Stimulated activated CD8-positive, alpha-beta memory T cell treated with anti-CD3 and anti-CD28 coated beads, Interleukin-4, amount 100 ng/mL, for 4 hours (primary cell): ENCODE measurements at places on chromosomes 7 and 10.

DNA sequence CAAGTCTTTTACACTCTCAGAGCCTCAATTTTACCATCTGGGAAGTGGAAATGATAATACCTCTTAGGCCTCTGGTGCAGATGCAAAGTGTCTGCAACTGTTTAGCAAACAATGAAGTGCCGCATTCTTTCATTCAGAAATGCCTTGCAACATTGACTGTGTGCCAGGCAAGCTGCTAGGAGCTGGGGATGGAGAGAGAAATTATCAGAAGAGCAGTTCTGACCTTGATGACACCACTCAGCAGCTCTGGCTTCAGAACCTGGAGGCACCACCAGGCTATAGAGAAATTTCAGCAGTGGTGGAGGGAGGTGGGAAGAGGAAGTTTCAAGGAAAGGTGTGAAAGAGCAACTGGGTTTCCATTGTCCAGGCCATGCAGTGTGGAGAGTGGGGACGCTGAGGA lies 78.1 kb upstream of the HABP2 start:
- DNase-seq: no peak

GRCh38 chr7:148261996-148262688 lies 328.4 kb upstream of the C7orf33 start:
- DNase-seq: no peak

DNA sequence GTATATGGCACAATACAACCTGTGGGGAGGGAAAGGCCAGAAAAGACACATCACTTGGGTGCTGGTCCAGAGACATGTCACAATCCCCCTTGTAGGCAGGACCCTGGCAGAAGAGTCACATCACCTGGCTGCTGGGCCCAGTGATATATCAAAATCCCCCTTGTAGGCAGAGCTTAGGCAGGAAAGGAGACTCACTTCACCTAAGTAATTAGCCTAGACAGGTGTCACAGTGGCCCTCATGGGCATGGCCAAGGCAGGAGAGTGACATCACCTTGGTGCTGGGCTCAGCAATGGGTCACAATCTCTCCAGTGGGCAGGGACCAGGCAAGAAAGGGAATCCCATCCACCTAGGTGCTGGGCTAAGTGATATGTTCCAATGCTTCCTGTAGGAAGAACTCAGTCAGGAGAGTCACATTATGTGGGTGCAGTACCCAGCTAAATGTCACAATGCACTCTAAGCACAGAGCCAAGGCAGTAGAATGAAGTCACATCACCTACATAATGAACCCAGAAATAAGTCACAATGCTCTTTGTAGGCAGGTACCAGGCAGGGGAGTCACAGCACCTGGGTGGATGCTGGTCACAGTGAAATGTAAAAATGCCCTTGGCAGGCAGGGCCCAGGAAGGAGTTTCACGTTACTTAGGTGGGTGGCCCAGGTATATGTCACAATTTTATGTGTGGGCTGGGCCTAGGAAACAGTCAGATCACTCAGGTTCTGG lies 18.9 kb upstream of the ZNF736 start:
- no peak for DNase-seq

DNA sequence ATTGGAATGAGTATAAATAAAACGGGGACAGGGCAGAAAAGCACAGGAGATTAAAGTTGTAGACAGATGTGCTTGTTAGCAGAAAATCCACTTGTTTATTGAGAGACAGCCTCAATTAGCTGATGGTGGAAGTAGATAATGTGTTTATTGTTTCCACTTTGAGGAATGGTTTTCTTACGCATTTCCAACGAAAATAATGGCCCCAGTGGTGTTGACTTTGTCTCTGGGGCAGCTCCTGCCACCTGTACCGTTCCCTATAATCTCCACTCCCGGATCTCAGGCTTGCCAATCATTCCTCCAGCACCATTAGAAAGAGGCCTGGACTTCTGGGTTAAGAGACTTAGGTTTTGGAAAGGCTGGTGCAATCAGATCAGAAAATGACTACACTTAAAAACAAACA lies 638.7 kb downstream of the PARD3 start:
- DNase-seq: no peak

GRCh38 chr7:270351-270983 lies 19.5 kb upstream of the FOXL3 start:
- DNase-seq: no peak

- DNase-seq: no peak
These were observed 630.7 kb downstream of the PARD3 start for GRCh38 chr10:34184397-34184796.

GRCh38 chr10:86757113-86757972 lies 924 bp downstream of the BMPR1A start:
- no peak for DNase-seq

- no peak for DNase-seq
These were observed 42.7 kb downstream of the NPTX2 start for GRCh38 chr7:98659756-98660155.

DNA sequence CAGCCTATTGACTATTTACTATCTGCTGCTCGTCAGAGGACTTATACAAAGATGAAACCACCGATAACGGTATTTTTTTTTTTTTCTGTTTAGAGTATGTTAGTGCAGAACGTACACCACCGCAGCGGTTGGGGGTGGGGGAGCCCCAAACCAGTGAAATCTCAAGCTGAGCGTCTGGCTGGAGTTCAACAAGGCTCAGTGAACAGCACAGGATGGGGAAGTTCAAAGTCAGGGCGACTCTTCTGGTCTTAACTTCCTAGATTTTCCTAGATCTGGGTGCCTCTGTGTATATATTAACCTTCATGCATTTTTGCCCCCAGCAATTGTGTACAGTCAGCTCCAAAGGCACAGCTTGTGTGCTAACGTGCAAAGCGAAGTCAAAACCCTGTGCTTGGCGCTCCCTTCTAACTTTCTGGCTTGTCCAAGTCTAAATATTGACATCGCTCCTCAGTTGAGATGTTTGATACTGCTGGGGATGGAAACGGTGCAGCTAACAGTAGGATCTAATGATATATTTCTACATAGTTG lies 1.1 kb downstream of the RHOBTB1 start:
- DNase-seq: no peak

DNA sequence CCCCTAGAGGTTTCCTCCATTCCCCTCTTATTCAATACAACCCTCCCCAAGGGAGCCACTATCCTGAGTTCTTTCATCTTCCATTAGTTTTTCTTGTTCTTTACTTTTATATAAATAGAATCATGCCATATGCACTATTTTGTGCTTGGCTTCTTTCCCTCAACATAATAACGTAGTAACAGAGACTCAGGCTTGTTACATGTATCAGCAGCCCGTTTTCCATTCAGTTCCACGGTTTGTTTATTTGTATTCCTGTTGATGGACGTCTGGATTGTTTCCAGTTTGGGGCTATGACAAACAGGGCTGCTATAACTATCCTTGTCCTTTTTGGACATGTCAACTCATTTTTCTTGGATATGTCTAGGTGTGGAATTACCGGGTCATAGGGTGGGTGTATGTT lies 264.4 kb upstream of the MKI67 start:
- DNase-seq: no peak

GRCh38 chr10:91313796-91314485 lies 93.5 kb downstream of the PCGF5 start:
- no peak for DNase-seq

DNA sequence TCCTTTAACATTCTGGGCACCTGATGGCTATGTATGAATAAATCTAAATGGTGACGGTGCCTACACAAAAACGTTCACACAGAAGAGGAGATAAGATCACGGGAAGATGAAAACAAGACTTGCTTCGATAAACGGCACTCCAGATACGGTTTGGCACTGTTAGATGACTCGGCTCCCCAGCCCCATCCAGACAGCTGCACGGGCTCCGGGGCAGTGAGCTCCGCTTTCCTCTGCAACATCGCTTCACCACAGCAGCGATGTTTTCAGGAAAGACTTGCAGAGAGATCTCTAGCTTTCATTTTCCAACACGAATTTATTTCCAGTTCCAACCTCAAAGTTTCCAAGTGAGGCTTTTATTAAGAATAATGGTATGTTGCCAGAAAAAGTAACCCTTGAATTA lies 132.1 kb downstream of the KLF6 start:
- DNase-seq: no peak

- no peak for DNase-seq
These were observed 54.0 kb downstream of the PWWP2B start for GRCh38 chr10:132450825-132451505.

DNA sequence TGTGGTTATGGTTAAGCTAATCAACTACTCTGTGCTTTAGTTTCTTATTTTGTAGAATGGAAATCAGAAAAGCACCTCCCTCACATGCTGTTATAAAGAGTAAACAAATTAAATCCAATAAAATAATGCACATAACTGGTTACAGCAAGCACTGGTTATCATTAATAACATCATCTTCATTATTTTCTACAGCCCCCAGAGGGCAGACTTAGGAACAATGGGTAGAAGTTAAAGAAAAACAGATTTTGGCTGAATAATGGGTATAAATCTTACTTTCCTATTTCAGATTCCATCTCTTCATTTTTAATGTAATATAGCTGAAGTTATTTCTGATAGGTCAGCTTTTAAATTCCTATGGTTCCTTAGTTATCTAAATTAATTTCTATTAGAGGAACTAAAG lies 126.5 kb downstream of the DOCK4 start:
- no peak for DNase-seq

GRCh38 chr10:123573236-123574108 lies 92.7 kb upstream of the GPR26 start:
- no peak for DNase-seq

GRCh38 chr7:27921081-27921836 lies 181.3 kb downstream of the TAX1BP1 start:
- DNase-seq: no peak

GRCh38 chr10:97427571-97428179 lies 1.7 kb downstream of the PGAM1 start:
- no peak for DNase-seq

DNA sequence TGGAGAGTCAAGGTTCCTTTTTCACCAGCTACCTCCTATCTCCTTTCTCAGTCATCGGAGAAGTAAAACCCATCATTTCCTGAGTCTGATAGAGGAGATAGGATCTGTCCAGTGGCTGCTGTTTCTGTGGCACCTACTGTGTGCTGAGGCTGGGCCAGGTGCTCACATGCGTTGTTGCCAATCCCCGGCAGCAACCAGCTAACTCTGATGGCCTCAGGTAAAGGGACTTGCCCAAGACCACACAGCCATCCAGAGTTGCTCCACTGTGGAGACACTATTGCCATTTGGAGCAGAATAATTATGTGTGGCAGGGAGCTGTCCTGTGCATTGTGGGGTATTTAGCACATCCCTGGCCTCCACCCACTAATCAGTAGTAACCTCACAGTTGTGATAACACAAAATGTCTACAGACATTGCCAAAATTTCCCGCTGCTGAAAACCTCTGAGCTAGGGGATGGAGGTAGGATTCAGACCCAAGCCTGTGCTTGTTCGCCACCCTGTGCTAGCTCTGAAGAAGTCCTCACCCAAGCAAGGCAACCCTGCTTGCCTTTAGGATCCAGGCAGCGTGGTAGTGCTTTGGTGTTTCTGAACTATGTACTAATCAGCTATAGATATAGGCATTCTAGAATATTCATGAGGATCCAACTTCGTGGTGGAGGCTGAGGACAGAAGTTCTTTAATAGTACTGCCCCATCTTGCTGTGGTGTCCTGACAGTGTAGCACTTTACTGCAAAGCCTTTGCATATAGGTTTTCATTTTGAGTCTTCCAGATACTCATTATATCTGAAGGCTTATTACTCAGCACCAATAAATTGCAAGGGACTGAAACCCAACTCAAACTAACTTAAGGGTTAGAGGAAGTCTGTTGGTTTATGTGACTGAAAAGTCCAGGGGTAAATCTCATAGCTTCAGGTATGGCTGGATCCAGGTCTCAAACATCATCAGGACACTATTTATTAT lies 164.6 kb downstream of the GRK5 start:
- no peak for DNase-seq

DNA sequence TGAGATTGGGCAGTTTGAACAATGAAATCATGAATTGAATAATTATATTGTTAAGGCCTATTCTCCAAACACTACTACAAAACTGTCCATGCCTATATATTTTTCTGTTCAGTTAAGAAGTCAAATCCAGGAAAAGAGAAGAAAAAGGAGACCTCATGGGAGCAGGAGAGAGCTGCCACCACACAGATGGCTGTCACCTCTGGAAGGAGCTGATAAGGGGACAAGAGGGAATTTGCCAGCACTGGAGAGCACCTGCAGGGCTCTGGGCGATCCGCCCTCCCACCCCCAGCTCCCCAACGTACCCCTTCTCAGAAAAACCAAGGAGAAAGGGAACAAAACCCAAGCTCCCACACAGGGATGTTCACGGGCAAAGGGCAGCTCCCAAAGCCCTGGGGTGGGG lies 227.8 kb downstream of the TNS3 start:
- no peak for DNase-seq

DNA sequence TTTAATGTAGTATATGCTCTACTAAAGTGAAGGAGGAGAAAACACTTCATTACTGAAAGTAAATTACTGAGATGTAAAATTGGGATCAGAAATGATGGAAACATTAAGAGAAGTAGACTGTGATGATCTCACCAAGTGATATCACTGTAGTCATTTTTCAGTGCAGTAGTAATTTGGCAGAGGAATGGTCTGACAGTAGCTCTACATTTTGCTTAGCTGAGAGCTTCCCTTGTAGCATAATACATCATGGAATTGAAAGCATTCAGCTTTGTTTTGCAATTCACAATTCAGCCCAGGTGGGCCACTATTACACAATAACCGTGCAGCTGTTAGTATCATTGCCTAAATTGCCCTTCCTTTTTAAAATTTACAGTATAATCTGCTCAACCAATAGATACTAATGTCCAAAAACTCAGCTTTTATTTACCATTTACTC lies 19.4 kb upstream of the CABCOCO1 start:
- DNase-seq: no peak

GRCh38 chr7:1050956-1051690 lies 6.8 kb downstream of the GPR146 start:
- no peak for DNase-seq

DNA sequence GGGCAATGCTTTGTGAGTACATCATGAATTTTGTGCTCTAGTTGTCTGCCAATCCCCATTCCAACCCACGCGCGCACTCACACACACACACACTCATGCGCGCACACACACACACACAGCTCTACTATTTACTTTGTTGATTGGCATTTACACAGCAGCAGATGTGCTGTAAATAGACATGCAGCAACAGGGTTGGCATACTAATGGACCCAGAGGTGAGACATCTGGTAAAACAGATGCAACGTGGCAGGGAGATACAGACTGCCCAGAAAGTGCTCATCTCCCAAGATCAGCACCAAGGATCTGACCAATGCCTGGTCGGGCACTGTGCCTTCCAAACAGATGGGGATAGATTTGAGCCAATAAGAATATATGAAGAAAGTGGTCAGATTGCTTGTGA lies 873.0 kb downstream of the SORCS3 start:
- no peak for DNase-seq

DNA sequence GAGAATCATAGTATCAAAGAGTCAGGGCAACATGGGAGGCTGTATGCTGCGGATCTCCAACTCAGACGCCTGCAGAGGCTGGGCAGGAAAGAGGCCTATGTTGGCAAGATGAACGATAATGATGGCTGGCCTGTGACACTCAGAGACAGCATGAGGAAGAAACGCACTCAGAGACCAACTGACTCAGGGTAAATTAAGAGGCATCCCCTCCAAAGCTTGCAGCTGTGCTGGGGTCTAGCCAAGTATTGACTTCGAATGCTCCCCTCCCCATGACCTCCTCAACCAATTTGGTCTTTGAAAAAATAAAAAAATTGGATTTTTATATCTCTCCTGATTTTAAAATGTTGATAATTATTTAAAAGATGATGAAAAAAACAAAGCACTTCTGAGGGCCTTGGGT lies 718.9 kb downstream of the GRID1 start:
- no peak for DNase-seq
